Activated T-cell treated with anti-CD3 and anti-CD28 coated beads for 4 hours (primary cell): ENCODE measurements at places on chromosomes 13 and 19.

- DNase-seq, result no peak
These were observed 129.9 kb downstream of the GGACT start for GRCh38 chr13:100458673-100459072.

DNA sequence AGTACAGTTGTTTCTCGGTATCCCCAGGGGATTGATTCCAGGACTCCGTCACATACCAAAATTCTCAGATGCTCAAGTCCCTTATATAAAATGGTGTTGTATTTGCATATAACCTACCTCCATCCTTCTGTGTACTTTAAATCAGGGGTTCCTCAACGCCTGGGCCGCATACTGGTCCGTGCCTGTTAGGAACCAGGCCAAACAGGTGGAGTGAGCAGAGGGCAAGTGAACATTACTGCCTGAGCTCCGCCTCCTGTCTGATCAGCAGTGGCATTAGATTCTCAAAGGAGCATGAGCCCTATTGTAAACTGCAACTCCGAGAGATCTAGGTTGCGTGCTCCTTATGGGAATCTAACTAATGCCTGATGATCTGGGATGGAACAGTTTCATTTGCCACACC lies 42.2 kb upstream of the KCTD4 start:
- DNase-seq, result no peak

- no peak for DNase-seq
These were observed 10.4 kb upstream of the LCP1 start for GRCh38 chr13:46192412-46192811.

GRCh38 chr19:43132696-43133095 lies 50.2 kb upstream of the PSG2 start:
- no peak for DNase-seq

GRCh38 chr19:44792281-44792680 lies 14.6 kb downstream of the CBLC start:
- no peak for DNase-seq

- DNase-seq, result no peak
These were observed 98.6 kb downstream of the RBM26 start for GRCh38 chr13:79307433-79307861.

- no peak for DNase-seq
These were observed 145.7 kb downstream of the ABCC4 start for GRCh38 chr13:95155504-95155903.

- DNase-seq, result no peak
These were observed 18.7 kb upstream of the NMRK2 start for GRCh38 chr19:3914199-3914598.

GRCh38 chr13:76874479-76874878 lies 11.7 kb downstream of the KCTD12 start:
- DNase-seq, result no peak

- no peak for DNase-seq
These were observed 46.1 kb upstream of the TSC22D1 start for GRCh38 chr13:44622261-44622660.

DNA sequence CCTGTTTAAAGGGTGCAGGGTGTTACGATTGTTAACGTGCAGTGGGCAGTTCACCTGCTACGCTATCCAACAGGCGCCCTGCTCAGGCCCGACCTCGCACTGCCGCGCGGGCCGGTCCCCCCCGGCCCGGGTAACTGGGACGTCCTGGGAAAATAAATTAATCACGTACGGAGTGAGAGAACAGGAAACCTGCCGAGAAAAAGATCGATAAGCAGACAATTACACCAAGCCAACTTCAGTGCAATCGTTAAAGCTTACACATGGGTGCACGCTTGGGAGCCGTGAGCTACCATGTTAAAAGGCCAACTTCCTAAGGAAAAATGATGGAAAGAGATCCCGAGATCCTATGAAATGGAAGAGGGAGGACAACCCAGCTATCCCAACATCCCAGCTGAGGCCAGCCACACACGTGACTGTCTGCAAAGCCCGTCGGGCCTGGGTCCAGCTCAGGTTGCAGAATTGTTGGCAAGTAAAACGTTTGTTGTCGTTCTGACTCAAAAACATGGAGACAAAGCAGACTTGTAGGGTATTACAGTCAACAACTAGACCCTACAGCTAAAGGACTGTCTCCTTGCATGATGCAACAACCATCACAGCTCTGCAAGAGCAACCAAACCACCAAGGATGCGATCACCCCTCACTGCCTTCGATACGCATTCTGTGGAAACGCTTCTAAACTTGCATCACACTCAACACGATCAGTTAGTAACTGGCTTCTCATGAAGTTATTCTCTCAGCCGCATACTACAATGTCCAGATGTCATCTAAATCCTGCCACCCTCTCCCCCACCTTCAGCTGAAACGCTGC lies 741 bp upstream of the TUBGCP3 start:
- no peak for DNase-seq

DNA sequence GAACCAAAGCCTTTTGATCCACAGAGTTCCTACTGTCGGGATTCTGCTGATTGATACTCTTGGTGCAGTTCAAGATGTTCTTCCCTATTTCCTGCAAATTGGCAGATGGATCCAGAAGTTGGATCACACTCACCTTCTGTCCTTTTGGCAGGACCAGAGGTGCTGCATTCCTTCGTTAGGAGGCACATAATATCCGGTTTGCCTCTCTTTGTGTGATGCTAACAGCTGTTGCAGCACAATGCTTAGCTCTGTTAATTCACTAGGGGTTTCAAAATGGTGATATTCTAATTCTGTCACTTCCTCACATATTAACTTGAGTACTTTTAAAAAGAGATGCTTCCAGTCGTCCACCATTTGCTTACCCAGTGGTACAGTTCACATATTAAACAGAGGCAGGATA lies 15.2 kb upstream of the CHST8 start:
- no peak for DNase-seq

GRCh38 chr19:28882818-28883217 lies 330.1 kb downstream of the UQCRFS1 start:
- DNase-seq, result no peak

DNA sequence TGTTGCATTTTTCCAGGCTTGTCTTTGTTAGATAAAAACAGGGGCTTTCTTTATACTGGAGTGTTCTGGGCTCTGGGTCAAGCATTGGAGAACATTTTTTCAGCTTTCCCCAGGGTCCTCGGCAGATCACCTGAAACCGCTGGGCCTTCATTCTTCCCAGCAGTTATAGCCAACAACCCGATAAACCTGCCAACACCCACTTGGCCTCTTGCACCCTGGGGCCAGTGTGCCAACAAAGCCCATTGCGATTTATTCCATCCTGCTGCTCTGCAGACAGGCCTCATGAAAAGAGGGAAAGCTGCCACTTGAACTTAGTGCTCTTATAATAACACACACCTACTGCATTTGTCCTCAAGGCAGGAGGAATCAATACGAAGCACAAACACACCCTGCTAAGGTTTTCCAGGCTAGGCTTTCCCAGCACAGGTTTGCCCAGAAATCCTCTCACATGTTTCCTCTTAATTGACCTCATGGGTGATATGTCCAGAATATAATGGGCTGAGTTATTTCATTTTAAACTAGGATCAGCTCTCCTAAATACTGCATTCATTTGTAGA lies 669.3 kb downstream of the LIG4 start:
- no peak for DNase-seq

GRCh38 chr19:41862445-41862986 lies 2.5 kb downstream of the RPS19 start:
- DNase-seq, result no peak

- no peak for DNase-seq
These were observed 8.5 kb upstream of the LSR start for GRCh38 chr19:35240327-35240726.

GRCh38 chr13:44760434-44760833 lies 184.3 kb upstream of the TSC22D1 start:
- no peak for DNase-seq
